ENCODE measurements at places on chromosomes 7 and 10.

DNA sequence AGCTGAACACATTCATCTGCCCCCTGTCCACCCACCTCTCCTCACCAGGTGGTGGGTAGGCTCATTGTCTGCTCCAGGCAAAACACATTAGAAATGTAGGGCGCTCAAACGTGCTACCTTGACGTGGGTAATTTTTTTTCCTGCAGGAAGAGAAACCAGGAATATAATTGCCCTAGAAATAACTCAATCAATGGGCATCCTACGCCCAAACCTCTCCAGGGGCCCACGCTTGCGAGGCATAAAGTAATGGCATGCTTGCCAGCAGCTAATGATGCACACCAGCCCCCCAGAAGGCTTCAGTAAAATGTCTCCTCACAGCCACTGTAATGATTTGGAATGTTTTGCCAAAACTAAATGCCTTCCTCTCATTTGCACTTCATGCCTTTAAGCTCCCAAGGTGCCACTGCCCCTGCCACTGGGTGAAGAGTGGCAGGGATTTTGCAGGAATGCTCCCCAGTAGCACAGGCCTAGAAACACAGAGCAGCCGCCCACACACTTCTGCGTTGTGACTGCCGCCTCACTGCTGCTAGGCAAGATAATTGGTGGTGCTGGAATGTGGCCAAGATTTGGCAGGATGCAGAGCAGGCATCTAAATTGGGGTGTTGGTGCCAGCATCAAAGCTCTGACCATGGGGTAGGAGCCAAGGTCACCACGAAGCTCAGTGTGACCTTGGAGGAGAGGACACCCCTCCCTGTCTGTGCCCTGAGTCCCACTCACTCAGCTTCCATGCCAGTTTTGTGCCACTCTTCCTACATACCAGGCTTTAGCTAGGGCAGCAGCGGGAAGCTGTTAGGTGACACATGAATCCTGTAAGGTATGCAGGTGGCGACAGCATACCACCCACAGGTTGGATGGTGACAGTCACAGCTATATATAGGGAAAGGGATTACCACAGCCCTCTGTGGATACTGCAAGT is 48.7 kb upstream of the PPP1R3C start:
- DNase-seq, result no peak

- no peak for DNase-seq
Observed at GRCh38 chr7:14690075-14690474, 212.5 kb downstream of the DGKB start.

- no peak for DNase-seq
Observed at GRCh38 chr10:132429281-132430230, 32.6 kb downstream of the PWWP2B start.

GRCh38 chr7:27123007-27123476 is 7.5 kb downstream of the HOXA4 start:
- no peak for DNase-seq

GRCh38 chr10:133361773-133362441 is 4.1 kb upstream of the FUOM start:
- no peak for DNase-seq

- DNase-seq, result no peak
Observed at GRCh38 chr10:68261132-68261856, 29.4 kb upstream of the ATOH7 start.

DNA sequence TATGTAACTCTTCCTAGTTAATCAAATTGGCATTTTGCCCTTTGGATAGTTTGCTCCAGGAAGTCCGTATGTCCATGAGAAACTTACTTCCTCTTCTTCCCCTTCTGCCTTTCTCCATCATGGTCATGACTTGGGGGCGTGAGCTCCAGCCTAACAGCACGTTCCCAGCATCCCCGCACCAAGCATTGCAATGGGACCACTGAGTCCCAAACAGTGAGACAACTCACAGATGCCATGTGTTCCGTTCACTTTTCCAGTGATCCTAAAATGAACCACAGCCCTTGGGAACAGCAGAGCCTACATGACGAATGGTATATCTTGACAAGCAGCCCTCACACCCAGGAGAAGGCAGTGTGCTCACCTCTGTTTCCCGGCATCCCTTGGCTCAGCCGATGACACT is 10.7 kb downstream of the BTBD16 start:
- no peak for DNase-seq

DNA sequence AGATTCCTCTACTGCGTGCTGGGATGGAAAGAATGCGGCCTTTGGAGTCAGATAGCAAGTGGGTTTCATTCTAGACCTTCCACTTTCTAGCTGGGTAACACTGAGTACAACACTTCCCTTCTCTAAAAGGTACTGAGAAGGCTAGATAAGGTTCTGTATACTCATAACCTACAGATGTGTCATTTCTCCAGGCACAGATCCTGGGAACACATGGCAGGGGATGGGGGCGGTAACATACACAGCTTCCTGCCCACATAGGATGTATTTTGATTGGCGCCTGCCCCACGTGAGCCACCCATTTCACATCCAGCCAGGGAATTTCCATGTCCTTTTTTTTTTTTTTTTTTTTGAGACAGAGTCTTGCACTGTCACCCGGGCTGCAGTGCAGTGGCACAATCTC is 31.8 kb downstream of the KLRG2 start:
- DNase-seq, result no peak

GRCh38 chr7:148021507-148022045 is 569.0 kb upstream of the C7orf33 start:
- no peak for DNase-seq

DNA sequence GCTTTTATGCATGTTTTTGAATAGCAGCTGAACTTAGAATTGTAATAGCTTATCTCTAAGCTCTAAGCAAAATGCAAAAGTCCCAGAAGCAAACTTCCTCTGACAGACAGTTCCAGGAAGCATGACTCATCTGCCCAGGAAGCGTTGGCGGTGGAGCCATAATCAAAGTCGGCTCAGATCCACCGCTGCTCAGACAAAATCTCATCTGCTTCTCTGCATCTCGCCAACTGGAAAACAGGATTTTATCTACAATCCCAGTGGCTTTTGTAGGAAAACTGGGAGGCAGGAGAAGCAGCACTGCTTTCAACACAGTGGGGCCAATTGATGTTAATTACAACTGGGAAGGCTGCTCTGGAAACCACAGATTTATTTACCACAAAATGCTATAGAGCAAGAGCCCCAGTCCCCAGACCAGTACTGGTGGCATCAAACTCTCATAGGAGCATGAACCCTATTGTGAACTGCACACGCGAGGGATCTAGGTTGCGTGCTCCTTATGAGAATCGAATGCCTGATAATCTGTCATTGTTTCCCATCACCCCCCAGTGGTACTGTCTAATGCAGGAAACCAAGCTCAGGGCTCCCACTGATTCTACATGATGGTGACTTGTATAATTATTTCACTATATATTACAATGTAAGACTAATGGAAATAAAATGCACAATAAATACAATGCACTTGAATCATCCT is 99.9 kb downstream of the CUBN start:
- peak; percentile 79 for DNase-seq

GRCh38 chr10:69801434-69802315 is at the start of gene COL13A1:
TSS of gene COL13A1 (plus strand) at chr10:69801906. CDS start at chr10:69802424, 518 bp downstream.
- peak; percentile 75 for DNase-seq

DNA sequence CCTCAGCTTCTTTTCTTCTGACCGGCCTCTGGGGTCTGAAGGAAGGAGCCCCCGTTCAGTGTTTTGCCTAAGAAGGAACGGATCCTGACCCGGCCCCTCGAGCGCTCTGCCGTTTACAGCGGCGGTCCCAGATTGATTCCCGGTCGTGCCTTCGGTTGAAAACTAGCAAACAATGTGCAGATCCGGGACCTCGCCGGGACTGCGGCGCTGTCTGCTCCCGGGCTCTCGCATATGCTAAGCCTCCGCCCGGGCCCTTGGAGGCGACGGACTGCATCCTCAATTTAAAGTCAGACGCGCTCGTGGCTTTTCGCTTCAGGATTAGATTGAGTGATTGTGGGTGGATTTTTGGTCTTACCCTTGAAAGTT is 559 bp downstream of the DBF4 start:
- DNase-seq, result peak; percentile 64

DNA sequence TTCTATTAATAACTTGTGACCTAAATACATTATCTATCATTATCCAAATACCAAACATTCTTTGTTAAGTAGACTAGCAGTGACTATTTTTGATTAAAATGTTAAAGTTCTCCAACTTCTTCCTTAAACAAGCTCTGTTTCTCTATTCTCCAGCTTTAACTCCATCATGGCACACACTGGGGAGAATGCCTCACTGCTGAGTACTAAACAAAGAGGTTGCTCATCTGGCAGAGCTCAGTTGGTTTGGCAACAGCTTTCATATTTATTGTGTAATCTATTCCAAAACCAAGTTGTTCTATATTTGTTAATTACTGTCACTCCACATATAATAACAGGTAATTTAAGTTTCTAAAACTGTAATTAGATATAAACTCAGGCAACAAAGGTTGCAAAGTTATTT is 89.6 kb downstream of the USP6NL start:
- DNase-seq, result no peak

DNA sequence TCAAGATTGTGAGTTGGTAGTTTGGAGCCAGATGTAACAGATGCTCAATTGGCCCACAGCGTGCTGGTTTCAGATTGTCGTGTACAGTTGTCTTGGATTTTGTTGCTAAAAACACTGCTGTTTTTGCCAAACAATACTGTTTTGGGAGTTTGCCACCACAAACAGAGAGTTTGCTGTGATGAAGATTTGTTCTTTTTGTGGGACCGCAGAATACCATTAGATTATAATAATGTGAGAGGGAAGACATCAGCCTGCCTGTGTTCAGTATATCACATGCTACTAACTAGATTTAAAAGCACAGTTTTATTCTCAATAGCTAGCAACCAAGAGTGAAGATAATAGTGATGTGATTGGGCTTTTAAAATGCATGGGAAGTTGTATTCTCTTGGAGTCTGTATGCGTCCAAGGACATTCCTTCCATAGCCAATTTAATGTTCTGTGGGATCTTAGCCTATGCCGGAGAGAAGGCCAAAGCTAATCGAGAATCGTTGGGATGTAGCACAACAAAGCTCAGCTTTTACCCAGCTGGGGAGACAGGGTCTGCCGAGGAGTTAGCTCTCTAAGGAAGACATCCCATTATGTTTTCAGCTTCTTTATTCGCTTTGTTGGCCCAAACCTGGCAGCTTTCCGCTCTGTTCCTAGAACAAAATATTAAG is 18.7 kb upstream of the ITGA8 start:
- DNase-seq, result peak; percentile 80
